ENCODE measurements at places on chromosomes 4 and X.

DNA sequence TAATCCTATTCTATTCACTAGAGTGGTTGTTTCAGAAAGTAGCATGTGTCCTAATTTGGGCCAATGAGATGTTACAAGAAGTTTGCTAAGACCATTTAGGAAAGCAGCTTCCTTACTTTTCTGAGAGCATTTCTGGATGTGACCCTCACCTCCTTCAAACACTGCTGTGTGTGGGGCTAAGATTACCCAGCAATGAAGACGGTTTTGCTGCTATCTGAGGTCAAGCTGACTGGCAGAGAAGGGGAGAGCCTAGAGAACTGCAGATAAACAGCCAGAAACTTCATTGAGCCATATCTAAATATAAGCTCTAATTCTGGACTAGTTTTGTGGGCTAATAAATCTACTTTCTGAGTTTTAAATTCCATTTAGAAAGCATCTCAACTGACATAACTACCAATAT, 36.4 kb downstream of the ZAR1 start:
- no peak for DNase-seq

- DNase-seq = no peak
Observed at GRCh38 chr4:11765849-11766453, 337.3 kb upstream of the HS3ST1 start.

- DNase-seq = no peak
Observed at GRCh38 chr4:83581411-83582288, 45.7 kb downstream of the GPAT3 start.

DNA sequence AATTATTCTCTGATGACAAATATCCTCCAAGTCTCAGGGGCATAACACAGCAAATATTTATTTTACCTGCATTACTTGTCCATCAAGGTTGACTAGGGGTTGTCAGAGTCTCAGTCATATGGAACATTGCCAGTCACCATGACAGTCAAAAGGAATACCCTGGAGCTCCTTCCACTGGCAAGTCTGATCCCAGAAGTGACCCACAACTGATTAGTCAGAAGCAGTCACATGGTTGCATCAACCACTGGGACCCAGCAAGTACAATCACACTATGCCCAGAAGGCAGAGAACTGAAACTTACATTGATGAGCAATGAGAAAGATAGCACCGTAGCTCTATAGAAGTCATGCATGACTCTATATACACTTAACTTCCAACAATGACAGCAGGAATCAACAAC, 41.9 kb upstream of the SOD3 start:
- peak; percentile 30 for DNase-seq

- no peak for DNase-seq
Observed at GRCh38 chrX:117838581-117839331, 277.9 kb downstream of the KLHL13 start.

DNA sequence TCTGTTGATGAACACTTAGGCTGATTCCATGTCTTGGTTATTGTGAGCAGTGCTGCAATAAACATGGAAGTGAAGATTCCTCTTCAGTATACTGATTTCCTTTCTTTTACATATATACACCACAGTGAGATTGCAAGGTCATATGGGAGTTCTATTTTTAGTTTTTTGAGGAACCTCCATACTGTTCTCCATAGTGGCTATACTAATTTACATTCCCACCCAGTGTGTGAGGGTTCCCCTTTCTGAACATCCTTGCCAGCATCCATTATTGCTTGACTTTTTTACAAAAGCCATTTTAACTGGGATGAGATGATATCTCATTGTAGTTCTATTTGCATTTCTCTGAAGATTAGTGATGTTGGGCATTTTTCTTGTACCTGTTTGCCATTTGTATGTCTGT, 80.5 kb upstream of the GALNT7 start:
- no peak for DNase-seq

DNA sequence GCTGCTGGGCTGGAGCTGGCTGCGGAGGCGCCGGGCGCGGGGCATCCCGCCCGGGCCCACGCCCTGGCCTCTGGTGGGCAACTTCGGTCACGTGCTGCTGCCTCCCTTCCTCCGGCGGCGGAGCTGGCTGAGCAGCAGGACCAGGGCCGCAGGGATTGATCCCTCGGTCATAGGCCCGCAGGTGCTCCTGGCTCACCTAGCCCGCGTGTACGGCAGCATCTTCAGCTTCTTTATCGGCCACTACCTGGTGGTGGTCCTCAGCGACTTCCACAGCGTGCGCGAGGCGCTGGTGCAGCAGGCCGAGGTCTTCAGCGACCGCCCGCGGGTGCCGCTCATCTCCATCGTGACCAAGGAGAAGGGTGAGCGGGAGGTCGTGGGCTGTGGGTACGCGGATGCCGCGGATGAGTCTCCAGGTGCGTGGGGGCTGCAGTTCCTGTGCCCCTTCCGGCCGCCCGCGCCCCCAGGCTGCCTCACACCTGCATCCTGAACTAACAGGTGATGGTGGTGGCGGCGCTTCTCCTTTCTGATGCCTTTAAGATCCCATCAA, 499 bp downstream of the CYP2U1 start:
- DNase-seq = no peak

- no peak for DNase-seq
Observed at GRCh38 chr4:97496298-97496873, 646.9 kb downstream of the STPG2 start.

GRCh38 chr4:8921465-8921864, 49.8 kb upstream of the HMX1 start:
- no peak for DNase-seq

DNA sequence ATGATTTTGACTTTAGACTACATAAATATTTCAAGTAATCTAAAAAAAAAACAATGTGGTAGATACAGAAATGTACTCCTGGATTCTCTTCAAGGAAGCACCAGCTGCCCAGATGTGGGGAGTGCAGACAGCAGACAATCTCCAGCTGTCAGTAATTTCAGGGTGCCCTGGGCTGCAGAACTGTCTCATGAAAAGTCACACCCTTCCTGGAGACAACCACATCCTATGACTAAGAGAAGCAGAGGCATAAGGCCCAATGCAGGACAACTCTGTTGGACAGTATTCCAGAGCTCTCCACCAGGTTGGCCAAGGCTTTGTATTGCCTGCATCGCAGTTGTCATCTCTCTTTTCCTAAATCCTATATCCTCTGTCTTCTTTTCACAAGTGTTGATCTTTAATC, 34.4 kb upstream of the BLTP1 start:
- peak; percentile 62 for DNase-seq

- DNase-seq = no peak
Observed at GRCh38 chrX:130216320-130216719, 44.6 kb downstream of the RAB33A start.

DNA sequence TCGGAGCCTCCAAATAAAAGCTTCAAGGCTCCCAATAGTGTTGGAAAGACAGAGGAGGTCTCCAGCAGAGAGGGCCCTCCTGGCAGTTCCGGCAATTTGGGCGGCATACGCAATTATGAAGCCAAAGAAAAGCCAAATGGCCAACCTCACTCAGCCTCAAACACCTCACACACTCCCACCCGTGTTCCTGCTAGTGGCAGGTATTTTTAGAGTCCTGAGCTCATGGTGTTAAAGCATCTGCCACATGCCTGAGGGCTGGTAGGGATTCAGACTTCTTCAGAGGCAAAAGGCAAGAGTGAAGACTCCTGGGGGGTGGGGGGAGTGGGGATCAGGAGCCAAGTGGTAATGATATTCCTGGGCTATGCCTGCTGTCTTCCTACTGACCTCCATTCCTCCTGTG, 7.4 kb downstream of the RAB33A start:
- no peak for DNase-seq

GRCh38 chr4:98539299-98539698, 119.1 kb downstream of the TSPAN5 start:
- peak; percentile 40 for DNase-seq

DNA sequence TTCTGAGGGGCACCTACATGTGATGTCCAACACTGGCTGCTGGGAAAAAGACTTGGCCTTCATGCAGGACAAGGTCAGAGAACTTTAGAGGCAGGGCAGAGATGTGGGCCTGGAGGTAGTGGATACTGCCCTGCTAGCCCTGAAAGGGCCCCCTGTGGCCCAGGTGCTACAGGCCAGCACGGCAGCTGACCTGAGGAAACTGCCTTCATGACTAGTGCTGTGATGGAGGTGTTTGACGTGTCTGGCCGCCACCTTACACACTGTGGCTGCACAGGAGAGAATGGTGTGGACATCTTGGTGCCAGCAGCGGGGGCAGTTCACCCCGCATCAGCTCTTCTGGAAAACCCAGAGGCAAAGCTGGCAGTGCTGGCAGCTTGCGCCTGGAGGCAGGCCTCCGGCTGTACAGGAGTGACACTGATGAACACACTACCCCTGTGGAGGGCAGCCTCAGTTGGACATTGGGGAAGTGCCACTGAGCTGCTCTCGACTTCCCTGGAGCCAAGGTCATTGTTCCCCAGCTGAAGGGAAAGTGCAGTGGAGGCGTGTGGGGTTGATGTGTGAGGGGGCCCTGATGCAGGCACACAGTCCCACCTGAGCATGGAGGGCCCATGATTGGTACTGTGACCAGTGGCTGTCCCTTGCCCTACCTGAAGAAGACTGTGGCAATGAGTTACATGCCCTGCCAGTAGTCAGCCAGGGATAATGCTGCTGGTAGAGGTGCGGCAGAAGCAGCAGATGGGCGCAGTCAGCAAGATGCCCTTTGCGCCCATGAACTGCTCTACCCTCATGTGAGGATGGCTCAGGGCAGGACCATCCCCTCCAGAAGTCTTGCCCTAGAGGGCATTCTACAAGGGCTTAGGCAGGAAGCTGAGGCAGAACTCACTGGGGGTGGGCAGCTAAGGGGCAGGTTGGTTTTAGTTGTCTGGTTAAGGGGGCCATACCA, 36.9 kb downstream of the COQ2 start:
- no peak for DNase-seq

- peak; percentile 97 for DNase-seq
Observed at GRCh38 chr4:101191302-101192098, 155.8 kb downstream of the PPP3CA start.

DNA sequence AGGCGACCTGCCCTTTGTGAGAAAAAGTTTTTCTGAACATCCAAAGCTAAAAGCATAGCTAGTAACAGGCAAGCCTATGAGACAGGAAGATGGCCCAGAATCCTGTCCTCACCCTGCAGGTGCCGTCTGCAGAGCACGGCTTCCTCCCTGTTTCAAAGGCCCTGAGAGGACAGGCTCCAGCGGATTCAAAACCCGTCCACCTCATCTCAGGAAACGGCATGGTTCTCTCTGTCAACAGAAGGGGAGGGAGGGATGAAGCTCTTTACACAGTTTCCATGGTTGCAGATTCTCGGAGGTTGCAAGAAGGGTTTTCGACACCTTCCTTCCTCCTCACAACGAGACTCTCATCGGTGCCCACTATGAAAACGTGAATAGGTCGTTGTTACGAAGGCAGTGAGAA, 8.3 kb downstream of the PPP2R3B start:
- DNase-seq = no peak

DNA sequence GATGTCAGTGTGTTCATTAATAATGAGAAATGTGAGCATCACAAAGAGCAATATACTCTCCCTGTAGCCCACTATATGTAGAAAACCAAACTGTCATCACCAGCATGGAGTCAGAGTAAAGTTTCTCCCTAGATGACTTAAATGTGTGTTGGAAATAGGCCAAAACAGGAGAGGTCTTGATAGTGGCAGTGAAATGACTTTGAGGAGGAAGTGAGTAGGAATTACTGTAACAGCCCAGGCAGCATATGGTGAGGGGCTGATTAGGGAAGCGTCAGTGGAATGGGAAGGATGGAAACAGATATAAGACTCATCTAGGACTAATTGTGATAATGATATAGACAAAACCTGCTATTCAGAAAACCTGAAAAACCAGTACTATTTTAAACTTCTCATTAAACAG, 83.9 kb downstream of the ATXN3L start:
- DNase-seq = no peak

GRCh38 chr4:101792056-101792590, 1.6 kb downstream of the BANK1 start:
- DNase-seq = no peak

DNA sequence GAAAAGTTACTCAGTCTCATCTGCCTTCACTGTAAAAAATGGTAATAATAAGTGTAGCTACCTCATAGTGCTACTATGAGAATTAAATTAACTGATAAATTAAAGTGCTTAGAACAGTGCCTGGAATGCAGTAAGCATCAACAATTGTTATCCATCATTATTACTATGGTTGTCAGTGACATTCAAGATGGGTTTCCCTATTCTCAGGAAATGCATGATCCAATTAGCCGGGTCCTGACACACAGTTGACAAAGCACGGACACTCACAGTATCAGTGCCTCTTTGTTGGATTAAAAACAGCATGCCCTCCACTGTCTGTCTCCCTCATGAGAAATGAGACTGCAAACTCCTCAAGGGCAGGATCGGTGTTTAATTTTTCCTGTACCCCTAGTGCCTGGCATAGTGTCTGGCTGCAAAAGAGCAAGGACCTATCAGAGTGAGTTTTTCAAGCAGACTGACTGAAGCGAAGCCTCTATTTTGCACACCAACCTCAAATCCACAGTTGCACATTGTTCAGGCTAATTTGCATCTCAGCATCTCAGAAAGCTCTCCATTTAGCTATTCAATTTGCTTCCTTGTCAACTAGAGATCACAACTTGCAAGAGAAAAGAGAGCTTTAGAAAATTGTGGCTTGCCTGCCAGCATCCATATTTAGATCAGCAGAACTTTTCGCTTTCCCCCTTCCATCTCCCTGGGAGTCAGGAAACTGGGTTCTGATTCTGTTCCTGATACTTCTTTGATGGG, 122.9 kb downstream of the LDB2 start:
- DNase-seq = no peak

DNA sequence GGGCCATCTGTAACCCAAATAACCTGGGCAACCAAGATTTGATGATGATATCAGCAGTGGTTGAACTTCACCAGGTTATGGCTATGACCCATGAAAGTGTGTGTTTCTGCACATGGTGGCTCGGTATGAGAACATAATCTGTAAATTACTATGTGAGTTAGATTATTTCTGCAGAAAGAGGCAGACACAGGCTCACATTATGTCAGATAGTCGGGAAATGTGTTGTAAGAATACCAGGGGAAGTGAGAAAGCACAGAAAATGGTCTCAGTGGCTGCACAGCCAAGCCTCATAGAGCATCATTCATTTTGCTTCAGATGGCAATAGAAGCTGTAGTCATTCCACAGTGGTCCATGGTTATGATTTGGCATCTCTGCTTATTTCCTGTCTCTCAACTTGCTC, 63.0 kb upstream of the RBPJ start:
- no peak for DNase-seq

DNA sequence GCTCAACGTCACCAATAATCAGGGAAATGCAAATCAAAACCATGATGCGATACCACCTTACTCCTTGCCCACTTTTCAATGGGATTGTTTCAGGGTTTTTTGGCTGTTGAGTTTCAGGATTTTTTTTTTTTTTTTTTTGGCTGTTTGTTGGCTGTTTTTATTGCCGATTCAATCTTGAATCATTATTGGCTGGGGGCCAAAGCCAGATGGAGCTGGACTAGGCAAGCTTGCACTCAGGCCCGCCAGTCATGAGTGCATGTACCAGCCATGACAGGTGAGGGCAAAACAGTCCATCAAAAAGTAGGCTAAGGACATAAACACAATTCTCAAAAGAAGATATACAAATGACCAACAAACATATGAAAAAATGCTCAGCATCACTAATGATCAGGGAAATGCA, 13.3 kb downstream of the YIPF7 start:
- no peak for DNase-seq

All from fibroblast of gingiva (primary cell).